ENCODE measurements at places on chromosomes 4 and X.

- no peak for DNase-seq
Observed at GRCh38 chr4:186148336-186148975, 42.9 kb upstream of the CYP4V2 start.

DNA sequence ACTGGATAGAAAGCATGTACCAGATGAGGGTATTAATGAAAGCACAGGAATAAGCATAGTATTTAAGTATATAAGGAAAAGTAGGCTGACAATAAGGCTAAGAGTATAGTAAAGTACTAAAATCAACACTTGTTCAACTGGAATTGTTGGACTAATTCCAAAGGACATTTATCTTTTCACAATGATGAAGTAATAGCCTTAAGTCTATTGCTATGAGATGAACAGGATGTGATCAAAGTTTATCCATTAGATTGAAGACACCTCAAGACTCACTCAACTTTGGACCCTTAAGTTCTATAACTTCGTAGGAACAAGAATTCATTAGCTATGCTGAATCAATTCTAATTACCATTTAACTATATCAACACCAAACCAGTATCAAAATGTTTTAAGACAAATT, 7.6 kb downstream of the MAD2L1 start:
- DNase-seq: no peak

DNA sequence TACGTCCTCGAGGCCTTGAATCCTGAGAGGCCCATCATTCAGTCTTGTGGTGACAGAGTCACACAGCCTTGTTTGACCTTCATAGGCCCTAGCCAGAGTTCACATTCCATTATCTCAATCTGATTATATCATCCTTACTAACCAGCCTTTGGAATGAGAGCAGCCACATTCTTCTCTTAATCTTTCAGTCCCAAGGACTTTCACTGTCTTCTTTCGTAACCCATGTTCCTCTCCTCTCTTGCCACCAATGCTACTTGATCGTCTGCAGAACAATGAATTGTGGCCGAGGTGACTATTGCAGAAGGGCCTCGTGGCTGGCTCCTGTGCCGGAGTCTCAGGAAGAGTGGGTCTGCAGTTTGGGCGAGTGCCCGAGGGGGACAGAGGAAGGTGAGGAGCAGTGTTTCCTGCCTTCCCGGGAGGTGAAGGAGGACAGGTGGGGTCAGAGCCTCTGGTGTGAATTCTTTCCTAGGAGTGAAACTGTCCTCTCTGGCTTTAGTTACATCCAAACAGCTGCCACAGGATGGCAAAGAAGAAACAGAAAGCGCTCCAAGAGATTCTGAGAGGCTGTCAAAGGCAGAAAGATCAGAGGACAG, 94.6 kb downstream of the LIMCH1 start:
- DNase-seq: no peak

DNA sequence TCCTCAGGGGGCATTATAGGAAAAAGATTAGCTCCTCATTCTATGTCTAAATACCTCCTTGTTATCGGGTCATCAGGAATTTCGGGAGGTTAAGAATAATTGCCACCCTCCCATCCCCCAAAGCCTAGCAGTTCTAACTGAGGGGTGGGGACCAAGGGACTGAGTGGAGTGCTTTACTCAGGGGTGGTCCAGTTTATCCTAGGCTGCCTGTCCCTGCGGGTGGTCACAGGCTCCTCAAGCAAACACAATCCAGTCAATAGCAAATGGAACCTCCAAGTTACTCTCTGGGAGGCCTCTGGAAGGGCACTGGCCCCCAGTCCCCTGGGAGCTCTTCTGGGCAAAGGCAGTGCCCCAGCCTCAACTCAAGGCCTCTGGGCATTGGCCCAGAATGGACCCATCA, 6.7 kb downstream of the ELF4 start:
- DNase-seq: no peak

DNA sequence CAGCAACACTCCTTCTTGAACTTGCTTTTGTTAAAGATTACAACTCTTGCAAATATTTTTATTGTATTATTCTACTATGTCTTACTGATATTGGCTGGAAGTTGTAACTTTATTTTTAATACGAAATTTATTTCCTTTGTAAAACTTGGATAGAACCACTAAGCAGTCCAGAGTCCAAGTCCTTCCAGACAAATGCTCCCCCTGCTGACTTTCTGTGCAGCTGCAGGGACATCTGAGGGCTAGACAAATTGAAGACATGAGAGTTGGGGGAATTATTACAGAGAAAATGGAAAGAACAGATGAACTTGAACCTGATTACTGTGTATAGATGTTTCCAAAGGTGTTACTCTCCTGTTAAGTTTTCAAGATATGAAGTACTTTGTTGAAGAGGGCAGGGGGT, 238.8 kb downstream of the GRIA3 start:
- DNase-seq: no peak

Data from caudate nucleus (tissue), 63 donors.